ENCODE measurements at places on chromosomes 4 and X.

- no peak for DNase-seq
These were observed 106.3 kb downstream of the LINC00632 start for GRCh38 chrX:140815868-140816267.

GRCh38 chr4:6391852-6392188 is 80.6 kb downstream of the PPP2R2C start:
- DNase-seq = no peak

DNA sequence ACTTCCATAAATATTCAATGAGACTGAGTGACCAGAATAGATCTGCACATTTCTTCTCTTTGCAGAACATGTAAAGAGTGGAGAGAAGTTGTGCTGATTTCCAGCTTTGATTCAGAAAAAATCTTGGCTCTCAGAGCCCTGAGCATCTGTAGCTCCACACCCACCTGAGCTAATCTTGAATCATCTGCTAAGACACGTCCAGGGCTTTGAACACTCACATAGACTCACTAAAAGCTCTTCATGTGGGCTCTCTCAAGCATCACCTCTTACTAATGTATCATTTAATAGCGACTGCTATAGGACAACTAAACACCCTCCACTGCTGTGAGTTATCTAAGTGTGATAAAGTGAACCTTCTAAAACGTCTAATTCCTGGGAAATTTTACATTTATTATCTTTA is 147.7 kb upstream of the GRIA3 start:
- DNase-seq = no peak

- no peak for DNase-seq
These were observed 15.1 kb downstream of the TRAPPC11 start for GRCh38 chr4:183674153-183674552.

GRCh38 chrX:12975670-12975965 is 708 bp downstream of the TMSB4X start:
- no peak for DNase-seq

- DNase-seq = no peak
These were observed 2062.9 kb downstream of the ARAP2 start for GRCh38 chr4:34181311-34181841.

- DNase-seq = no peak
These were observed 24.7 kb upstream of the CT47A1 start for GRCh38 chrX:121010218-121010617.

DNA sequence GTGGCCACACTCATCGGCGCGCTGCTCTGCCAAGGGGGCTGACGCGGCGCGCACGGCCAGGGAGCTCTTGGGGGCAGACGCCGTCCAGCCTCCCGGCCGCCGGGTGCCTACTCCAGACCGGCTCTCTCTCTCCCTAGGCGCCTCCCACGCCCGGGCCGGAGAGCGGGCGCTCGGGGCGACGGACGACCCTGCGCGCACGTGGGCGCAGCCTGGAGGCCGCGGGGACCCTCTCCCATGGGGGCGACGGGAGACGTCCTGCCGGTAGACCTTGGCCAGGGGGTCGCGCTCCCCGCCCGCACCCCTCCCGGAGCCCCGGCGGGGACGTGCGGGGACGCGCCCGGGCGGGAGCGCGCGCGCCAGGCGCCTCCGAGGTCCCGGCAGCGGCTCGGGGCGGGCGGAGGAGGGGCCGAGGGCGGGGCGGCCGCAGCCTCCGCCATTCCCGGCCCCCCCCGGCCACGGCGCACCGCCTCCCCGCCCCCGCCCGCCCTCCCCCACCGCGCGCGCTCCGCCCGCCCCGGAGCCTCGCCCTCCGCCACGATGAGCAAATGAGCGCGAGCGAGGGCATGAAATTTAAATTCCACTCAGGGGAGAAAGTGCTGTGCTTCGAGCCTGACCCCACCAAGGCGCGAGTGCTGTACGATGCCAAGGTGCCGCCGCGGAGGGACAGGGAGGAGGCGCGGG is at the start of gene MSL3:
TSS of gene MSL3 (plus strand) at position 519 of the 681 bp plus-strand sequence. CDS start at position 546, 27 bp downstream.
- peak; percentile 33 for DNase-seq

DNA sequence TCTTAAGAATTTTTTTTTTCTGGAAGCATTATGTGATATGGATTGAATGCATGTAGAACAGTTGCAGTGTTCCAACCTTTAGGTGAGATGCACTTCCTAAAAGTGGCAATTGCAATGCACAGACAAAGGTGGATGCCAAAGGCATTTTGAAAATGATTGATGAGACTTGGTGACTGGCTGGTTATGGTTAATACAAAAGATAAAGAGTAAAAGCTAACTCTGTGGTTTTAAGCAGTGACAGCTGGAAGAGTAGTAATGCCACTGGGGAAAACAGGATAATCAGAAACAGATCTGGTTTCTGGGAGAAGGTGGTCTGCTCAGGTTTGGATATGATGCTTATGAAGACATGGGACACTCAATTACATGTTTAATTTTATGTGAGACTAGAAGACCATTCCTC is 345.6 kb downstream of the RPA4 start:
- no peak for DNase-seq

DNA sequence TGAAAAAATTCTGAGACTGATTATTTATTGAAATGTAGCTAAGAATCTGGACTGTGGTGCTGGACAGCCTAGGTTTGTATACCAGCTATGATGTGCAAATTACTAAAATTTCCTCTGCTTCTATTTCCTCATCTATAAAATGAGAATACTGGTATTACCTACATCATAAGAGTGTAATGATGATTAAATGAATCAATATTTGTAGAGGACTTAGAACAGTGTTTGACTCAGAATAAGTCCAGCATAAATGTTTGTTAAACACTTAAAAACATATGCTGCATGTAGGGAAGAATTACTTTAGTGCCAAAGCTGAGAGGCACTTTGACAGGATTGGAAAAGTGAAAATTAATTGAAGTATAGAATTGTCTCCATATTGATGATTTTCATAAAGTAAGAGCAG is 55.3 kb upstream of the TMPRSS11F start:
- DNase-seq = no peak

DNA sequence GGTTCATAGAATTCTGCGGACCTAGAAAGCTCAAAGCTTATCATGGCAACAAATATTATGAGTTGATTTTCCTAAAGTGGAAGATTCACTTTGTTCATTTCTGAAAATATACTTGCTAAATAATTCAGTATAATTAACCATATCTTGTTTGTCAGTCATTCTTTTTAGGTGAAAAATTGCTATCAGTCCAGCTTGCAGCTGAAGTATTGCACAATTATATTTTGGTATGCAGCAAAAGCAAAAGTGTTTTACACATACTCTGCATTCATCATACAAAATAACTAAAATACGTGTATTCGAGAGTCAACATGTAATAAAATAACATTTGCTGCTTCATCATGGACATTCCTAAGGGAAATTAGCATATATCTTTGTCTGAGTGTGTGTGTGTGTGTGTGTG is 24.8 kb downstream of the DKK2 start:
- DNase-seq = no peak
